Stimulated activated naive CD4-positive, alpha-beta T cell treated with Interleukin-2 at 50 U/mL for 16 hours (primary cell): ENCODE measurements at places on chromosomes 12 and 14.

DNA sequence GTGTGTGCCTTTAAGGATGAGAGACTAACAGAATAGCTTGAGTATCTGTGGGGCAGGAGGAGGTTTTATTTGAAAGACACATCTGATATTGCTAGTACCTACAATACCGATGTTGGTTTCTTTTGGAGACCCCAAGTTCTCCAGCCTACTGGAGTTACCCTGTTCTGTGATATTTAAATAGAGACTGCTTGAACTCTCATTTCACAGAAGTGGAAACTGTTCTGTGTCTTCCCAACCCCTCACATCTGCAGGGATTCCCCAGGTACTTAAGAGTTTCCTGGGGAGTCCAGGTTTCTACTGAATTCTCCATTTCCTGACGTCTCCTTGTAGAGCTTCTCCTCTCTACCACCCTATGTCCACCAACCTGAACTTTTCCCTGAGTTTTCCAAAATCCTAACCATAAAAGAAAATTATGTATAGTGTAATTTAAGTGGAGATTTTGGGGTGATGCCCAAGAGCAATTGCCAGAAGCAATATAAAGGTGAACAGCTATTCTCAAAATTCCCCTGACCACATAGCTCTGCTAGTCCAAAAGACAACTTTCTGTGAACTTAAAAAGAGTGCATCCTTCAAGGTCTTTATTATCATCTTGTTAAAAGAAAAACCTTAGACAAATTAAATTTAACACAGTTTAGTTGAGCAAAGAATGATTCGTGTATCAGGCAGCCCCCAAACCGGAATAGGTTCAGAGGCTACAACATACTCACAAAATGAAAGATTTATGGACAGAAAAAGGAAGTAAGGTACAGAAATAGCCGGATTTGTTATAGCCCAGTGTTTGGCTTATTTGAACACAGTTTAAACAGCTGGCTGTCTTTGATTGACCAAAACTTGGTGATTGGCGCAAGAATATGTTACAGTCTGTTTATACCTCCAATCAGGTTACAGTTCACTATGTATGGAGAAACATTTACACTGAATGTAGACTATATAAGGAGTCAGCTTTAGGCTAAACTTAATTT is 373.4 kb downstream of the NUAK1 start:
- DNase-seq, result no peak

GRCh38 chr12:103020839-103021238 is 63.4 kb downstream of the ASCL1 start:
- no peak for DNase-seq

DNA sequence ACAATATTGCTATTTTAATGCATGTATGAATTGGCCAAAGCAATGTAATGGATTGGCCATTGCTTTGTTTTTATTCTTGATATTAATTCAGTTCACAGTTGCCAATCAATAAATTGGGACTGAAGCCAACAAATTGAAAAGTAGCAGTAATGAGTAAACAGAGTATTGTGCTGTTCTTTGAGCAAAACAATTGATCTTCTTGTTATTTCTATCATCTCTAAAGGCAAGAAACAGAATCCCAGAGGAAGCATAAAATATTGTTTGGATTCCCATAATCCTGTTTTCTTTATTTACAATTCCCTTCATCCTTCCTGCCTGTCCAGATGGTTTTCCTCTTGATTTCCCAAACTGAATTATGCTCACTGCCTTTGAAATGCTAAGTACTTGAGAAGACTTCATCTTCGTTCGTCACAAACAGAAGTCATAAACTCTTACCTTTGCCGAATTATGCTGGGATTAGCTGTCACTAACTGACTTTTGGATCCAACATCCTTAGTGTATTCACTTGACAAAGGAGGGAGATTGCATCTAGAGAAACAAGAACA is 85.9 kb downstream of the ST8SIA1 start:
- no peak for DNase-seq

GRCh38 chr12:65594409-65594808 is 229.9 kb upstream of the HMGA2 start:
- DNase-seq, result no peak

DNA sequence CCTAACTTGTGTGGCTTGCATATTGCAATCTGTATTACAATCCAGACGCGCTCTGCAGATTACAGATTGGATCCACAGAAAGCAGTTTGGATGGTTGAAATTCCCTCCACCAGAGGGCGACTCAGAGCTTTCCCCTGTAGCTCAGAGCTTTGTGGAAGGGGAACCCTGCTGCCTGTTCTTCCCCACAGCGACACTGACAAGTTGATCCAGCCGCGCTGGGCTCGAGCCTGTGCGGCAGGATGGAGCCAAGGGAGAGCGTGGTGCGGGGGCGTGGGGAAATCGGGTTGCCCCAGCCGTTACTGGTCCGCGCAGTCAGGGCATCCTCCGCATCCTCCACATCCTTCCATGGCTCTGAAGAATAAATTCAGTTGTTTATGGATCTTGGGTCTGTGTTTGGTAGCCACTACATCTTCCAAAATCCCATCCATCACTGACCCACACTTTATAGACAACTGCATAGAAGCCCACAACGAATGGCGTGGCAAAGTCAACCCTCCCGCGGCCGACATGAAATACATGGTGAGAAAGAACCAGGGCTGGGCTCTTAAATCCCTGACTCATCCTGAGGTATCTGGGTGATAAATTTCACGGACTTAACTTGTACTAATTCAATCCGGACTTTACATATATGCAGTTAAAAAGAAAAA is at the start of gene GLIPR1L1:
GLIPR1L1 (plus strand) TSS at position 287 of the 647 bp plus-strand sequence; CDS start at position 346, 59 bp downstream.
- DNase-seq, result peak; percentile 72

GRCh38 chr14:85565862-85566296 is 35.9 kb downstream of the FLRT2 start:
- DNase-seq, result no peak

DNA sequence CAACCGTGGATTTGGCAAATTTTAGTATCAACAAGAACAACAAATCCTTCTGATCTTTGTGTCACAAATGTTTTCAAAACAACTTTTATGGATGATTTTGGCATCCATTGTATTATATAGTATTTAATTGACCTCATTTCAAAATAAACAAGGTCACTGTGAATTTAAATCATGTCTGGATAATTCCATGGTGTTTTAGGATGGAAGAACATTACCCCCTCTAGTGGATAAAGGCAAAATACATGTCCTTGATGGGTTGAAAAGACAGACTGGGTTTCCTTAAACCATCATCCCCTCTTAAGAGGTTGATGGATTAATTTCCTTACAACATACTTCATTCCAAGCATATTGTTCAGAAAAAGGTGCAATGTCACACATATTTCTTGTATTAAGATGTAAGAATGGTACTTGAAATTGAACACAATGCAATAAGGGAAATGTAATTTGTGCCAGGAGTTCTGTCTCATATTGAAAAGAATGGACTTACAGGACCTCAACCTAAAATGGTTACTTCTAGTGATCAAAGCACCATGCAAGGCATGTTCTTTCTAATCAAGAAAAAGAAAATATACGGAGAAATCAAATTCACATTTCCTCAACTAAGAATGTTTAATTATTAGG is 352.0 kb downstream of the BCAT1 start:
- no peak for DNase-seq

DNA sequence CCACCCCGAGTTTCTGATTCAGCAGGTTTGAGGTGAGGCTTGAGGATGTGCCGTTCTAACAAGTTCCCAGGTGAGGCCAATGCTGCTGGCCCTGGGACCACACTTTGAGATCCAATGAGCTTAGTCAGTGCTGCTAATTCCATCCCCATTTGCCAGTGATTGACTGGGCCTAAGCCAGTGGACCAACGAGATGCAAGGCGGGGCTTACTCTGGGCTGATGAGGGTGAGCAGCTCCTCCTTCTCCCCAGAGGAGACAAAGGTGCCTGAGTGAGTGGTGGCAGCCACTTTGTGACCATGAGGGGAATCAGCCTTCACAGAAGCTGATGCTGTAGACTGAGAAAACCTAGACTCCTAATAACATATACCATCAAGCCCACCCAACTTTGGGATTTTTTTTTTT is 23.1 kb upstream of the HNF1A start:
- no peak for DNase-seq

GRCh38 chr12:132606466-132606865 is 3.9 kb downstream of the LRCOL1 start:
- no peak for DNase-seq

DNA sequence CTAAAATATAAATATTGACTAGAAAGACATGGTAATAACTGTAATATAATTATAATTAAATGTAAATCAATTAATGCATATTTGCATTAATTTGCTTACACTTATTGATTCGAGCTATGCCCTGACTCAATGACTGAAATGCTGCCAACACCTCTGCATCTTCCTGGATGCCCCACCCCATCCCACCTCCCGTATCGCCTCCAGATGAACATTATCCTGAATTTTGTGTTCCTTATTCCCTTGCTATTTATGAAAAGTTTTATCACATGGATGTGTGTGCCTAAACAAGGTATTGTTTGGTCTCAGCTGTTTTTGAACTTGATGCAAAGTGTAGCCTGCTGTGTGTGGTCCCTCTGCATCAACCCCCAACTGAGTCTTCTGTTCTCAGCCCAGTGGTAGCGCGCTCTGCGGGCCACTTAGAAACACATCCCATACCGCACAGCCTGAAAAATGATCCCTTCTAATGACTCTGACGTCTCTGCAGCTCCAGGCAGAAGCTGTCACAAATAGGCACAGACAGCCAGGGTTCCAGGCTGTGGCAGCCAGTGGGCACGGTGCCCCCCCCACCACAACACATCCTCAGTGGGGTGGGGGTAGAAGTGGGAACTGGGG is 96.5 kb downstream of the PRMT8 start:
- no peak for DNase-seq

DNA sequence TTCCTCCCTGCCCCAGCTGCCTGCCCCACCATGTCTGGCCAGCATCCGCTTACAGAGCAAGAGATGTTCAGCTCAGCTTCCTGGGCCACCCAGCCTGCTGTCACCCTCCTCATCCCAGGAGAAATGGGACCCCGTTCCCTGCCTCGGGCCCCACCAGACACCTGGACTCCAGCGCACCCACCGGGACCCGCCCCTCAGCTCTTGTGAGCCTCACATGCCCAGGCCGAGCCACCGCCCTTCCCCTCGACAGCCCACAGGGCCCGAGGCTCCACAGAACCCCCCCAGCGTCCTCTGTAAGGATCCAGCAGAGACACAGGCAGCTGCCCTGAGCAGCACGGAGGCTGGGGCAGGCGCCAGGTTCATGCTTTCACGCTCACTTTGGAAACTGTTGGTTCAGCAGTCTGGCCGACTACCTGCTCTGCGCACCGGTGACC is 18.4 kb upstream of the C14orf180 start:
- DNase-seq, result no peak

- no peak for DNase-seq
Measured at GRCh38 chr12:90939382-90939781, 15.6 kb downstream of the CCER1 start.

DNA sequence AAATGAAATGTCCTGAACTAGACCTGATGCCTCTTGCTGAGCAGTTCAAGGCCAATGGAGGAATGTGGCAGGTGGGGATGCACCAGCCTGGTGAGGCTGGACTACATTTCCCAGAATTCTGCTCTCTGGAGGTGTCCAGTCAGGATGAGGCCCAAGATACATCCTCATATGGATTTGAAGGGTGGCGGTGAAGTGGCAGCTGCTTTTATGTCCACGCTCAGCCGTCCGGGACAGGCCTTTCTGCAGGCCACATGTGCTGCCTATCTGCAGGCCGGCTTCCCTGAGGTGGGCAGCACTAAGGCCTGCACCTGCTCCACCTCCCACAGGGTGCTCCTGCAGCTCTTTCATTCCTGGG is 230.2 kb downstream of the BCL11B start:
- DNase-seq, result no peak

DNA sequence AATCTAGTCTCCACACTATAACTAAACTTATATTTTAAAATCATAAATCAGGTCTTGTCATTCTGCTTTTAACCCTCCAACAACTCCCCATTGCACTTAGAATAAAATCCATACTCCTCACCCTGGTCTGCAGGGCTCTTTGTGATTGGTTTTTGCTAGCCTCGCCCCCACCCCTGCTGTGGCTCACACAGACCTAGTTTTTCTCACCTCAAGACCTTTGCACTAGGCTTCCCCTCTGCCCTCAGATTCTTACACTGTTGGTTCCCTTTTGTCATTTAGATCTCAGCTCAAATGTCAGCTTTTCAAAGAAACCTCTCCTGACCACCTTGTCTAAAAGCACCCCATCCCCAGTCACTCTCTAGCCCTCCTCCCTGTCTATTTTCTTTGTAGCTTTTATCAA is 10.7 kb upstream of the LHX5 start:
- DNase-seq, result no peak

DNA sequence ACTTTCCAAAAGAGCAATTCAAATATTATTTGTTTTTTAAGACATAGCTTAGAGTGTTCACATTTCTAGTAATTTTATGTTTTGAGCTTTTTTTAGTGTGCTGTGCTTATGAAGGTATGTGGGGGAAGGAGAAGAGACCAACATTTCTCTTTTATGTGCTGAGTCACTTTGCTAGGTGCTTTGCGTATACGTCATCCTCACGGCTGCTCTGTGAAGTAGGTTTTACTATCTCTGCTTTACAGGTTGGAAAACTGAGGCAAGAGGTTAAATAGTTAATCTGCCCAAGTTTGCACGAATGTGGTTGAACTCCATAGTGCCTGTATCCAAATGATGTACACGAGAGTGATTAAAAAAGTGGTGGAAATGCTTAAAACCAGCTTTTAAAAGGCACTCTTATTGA is 75.9 kb downstream of the AEBP2 start:
- no peak for DNase-seq

DNA sequence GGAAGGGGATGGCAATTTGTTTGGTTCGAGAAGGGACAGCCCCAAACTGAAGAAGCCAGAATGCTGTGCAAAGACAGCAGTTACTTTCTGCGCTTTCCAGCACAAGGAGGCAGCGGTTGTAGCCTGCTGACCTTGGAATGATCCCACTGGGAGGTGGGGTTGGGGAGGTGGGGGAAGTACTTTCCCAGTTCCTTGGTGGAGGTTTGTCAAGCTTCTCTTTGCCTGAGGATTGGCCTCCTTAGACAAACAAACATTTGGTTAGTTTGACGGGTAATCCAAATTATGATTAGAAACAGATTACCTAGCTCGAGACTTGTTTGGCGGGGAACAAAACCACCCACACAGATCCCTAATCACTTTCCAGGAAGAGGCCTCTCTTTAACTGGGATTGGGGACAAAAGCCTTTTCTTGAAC is 79.1 kb upstream of the EGLN3 start:
- DNase-seq, result no peak

- DNase-seq, result no peak
Measured at GRCh38 chr14:84988357-84988756, 541.6 kb upstream of the FLRT2 start.

DNA sequence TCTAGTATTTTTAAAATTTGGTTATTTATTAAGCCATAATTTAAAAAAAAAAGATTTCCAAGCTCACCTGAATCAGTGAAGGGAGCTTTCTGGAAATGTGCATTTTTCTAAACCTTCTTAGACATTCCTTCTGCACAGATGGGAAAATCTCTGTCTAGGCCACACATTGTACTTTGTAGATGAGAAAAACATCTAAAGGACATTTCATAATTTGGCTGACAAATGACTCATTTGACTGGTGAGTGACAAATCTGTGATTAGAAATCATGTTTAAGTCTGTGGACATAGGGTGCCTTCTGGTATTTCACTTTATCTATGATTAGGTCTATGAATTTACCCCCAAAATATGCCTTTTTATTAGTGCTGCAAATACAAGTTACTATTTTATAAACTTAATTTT is 1044.9 kb upstream of the FLRT2 start:
- no peak for DNase-seq
